Placental epithelial cell (primary cell): ENCODE measurements at places on chromosomes 2 and 18. TPM values are rescaled to one million over a fixed set of nuclear protein-coding genes. Genes with fewer than 3 reads are reported as not detected.

ADGRF3 gene
- 0.54 TPM in 1 of 2 replicates, not detected in the other for total RNA-seq

DSEL gene
- total RNA-seq = 24.3 and 28.7 TPM in 2 replicates

GREB1L gene
- total RNA-seq = 105 and 115 TPM in 2 replicates

CCDC68 gene
- 0.43 and 0.79 TPM in 2 replicates for total RNA-seq

FBXO41 gene
- total RNA-seq = 7.5 and 11.1 TPM in 2 replicates
